ENCODE measurements at places on chromosomes 11 and 22. TPM values are rescaled to one million over a fixed set of nuclear protein-coding genes. Genes with fewer than 3 reads are reported as not detected.

The C11orf91 gene
- total RNA-seq: not detected

The GP1BB gene
- 34.7 TPM for total RNA-seq

The SCUBE1 gene
- total RNA-seq: 0.16 TPM

The SF3A1 gene
- 81.1 TPM for total RNA-seq

The PLEKHB1 gene
- 13.0 TPM for total RNA-seq

- no peak for DNase-seq
- H3K27ac ChIP-seq: no peak overlapping the region
- H3K36me3 ChIP-seq: no peaks in the 10 kb centered on the region
- H3K27me3 ChIP-seq: no peaks in the 10 kb centered on the region
Observed at GRCh38 chr11:116881143-116881542, 43.7 kb upstream of the APOA1 start.

DNA sequence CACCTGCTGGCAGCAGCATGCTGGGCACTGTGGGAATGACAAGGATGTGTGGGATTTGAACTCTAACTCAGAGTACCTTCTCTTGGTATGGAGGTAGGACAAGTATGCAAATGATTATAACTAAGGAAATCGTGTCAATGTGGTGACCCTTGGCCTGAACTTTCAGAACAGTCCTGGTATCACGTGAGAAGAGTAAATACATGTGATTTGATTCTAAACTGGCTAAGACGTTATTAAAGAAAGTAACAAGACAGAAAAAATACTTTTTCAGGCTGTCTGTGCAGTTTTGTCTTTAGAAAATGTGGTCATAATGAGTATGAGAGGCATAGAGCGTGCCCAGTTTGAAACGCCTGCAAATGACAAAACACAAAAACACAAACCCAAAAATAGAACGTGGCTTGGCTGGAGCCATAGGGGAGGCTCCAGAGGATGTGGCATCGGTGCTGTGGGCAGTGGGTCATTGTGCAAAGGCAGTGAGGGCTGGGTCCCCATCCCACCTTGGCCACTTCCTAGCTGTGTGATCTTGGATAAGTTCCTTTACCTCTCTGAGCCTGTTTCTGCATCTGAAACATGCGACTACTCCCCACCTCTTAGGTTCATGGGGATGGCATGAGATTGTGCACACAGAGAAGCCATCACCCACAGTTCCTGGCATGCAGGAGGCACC, 18.4 kb upstream of the IL2RB start:
- H3K36me3 ChIP-seq: no peaks in the 10 kb centered on the region
- no peak for DNase-seq
- no peak overlapping the region for H3K27ac ChIP-seq
- no peaks in the 10 kb centered on the region for H3K4me1 ChIP-seq
- H3K4me3 ChIP-seq: no peak overlapping the region

DNA sequence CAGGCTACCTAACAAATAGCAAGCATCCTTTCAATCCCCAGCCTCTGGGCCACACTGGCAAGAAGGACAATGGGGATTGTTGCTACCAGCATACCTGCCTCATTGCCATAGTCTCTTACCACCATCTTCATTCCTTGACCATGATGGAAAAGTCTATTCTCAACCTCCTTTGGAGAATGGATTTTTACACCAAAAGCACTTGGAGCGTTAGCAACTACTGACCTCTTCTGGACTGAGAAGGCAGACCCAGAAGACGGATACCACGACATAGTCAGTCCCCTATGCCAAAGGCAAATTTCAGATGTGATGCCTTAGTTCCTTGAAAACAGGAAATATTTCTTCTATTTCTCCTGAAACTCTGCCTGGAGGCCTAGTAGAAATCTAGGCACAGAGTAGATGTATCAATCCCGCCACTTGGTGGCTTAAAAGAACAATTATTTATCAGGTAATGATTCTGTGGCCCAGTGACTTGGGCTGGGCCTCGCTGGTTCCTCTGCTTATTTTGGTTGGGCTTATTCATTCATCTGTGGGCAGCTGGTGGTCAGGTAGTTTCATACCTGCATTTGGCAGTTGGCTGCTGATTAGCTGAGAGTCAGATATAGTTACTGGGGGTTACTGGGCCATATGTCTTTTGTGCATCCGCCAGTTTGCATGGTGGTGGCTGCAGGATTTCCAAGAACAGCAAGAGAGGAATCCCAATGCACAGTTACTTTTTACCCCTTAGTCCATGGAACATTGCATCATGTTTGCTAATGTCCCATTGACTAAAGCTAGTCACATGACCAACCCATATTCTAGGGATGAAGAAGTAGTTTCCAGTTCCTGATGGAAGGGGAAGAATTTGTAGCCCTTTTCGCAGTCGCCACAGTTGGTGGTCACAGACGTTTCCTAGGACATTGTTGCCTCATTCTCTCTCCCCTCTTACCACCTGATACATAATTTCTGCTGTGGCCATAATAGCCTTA, 75.2 kb downstream of the DHCR7 start:
- no peaks in the 10 kb centered on the region for H3K4me1 ChIP-seq
- no peak for DNase-seq
- no peak overlapping the region for H3K4me3 ChIP-seq
- H3K27ac ChIP-seq: no peak overlapping the region

DNA sequence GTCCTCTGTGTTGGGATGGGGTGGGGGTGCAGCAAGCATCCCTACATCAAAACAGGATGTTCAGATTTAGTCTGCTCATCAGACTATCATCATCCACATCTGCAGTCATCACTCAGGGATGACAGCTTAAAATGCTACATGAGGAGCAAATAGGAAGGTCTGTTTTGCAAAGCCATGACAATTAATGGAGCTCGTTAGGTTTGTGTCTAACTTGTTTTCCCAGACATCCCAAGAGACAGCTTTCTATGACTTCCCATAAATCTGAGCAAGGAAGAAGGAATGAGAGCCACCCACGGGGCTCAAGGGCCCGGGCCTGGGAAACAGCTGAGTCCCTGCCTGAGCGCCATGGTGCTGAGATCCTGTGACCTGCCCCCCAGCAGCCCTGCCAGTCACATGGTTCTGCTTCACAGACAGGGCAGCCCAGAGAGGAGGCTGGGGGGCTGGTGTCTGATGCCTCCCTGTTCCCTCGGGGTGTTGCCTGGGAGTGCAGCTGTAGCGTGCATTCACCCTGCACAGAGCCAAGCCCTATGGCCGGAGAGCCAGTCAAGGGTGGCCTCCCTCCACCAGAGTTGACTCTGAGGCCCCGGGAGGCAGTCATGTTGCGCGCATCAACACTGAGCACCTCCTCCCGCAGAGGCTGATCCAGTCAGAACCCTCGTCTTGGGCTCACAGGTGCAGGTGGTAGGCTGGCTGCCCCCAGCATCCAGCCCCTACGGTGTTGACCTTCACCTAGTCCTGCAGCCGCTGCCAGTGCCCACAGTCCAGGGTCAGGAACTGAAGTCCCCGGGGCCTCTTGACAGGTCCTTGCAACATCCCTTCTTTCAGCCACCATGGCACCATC, 12.1 kb downstream of the DERL3 start:
- peak overlapping the region; percentile 90 for H3K27ac ChIP-seq
- no peaks in the 10 kb centered on the region for H3K4me1 ChIP-seq
- no peaks in the 10 kb centered on the region for H3K27me3 ChIP-seq
- H3K36me3 ChIP-seq: peaks cover 62% of the 10 kb centered on the region

- no peak overlapping the region for H3K27ac ChIP-seq
- no peaks in the 10 kb centered on the region for H3K4me1 ChIP-seq
- no peaks in the 10 kb centered on the region for H3K27me3 ChIP-seq
- no peaks in the 10 kb centered on the region for H3K36me3 ChIP-seq
- no peak overlapping the region for H3K4me3 ChIP-seq
Observed at GRCh38 chr11:105774899-105775298, 165.0 kb downstream of the GRIA4 start.

DNA sequence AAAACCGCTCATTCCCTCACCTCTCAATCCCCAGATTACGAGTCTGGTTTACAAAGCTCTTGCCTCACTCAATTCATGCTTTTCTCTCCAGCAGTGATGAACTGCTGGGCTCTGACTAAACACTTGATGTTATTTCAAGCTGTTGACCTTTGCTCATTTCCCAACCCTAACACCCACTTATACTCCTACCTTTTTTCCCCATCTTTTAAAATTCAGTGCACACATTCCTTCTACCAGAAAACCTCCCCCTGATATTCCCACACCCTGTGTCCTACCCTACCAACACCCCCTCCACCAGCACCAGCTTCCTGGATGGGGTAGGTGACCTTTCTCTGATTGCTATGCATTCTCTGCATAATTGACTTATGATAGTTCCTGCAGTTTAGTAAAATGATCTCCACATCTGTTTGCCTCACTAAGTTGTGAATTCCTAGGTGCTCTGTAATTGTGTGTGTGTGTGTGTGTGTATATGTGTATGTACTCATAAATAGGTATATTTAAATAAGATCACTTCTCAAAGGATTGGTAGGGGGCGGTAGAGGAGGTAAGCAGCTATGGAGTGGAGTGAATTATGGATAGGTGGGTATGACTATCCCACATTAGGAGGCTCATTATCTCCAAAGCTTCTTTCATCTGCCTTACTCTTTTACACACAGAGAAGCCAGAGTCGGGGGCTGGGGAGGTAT, 842 bp downstream of the HEPACAM start:
- no peaks in the 10 kb centered on the region for H3K27me3 ChIP-seq
- no peak for DNase-seq
- no peaks in the 10 kb centered on the region for H3K36me3 ChIP-seq

GRCh38 chr11:76654298-76654851, 16.2 kb downstream of the LRRC32 start:
- H3K27me3 ChIP-seq: no peaks in the 10 kb centered on the region
- peaks cover 8% of the 10 kb centered on the region for H3K36me3 ChIP-seq
- H3K4me1 ChIP-seq: no peaks in the 10 kb centered on the region
- H3K4me3 ChIP-seq: no peak overlapping the region
- DNase-seq: peak; percentile 73

GRCh38 chr11:118042796-118043195, 34.1 kb upstream of the TMPRSS4 start:
- no peak for DNase-seq
- H3K36me3 ChIP-seq: no peaks in the 10 kb centered on the region
- H3K27ac ChIP-seq: no peak overlapping the region
- no peaks in the 10 kb centered on the region for H3K4me1 ChIP-seq
- H3K4me3 ChIP-seq: no peak overlapping the region
